ENCODE measurements at places on chromosomes 6 and 20.
A peak's percentile ranks its signal among the peaks of the same experiment; 100 is the strongest.

DNA sequence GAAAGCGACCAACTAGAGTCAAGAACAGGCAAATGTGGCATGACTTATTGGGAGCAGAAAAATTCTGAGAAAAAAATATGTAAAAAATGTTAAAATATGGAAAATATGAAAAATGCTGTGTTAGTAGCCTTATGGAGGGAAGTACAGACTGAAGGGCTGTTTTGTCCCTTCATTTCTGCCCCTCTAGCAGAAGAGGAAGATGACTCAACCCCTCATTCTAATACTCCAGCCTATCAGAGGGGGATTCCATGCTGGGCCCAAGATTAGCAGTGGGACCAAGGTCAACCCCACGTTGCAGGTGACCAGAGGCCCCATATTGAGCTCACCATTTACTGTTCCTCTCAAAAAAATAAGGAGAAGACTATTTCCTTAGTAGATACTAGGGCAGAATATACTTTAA is 8.4 kb downstream of the MUC21 start:
- DNase-seq, result no peak

DNA sequence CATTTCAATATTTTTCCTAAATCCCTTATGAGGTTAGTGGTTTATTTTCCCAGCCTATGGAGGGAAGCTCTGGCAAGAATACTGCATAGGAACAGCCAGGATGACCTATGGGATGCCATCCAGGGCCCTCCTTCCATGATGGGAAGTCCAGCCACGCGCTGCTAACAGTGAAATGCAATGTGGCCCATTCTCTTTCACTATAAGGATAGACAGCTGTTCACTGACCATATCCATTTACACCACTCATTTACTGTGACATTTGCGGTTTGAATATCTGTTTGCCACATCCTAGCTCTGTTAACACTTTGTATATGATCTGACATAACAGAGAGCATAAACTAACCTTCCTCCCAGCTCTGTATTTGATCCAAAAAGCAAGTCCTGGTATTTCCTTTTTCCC is 471.7 kb downstream of the CBLN4 start:
- no peak for DNase-seq

- DNase-seq, result peak; percentile 18
These were observed 5.6 kb upstream of the ADGRF1 start for GRCh38 chr6:47047479-47048407.

DNA sequence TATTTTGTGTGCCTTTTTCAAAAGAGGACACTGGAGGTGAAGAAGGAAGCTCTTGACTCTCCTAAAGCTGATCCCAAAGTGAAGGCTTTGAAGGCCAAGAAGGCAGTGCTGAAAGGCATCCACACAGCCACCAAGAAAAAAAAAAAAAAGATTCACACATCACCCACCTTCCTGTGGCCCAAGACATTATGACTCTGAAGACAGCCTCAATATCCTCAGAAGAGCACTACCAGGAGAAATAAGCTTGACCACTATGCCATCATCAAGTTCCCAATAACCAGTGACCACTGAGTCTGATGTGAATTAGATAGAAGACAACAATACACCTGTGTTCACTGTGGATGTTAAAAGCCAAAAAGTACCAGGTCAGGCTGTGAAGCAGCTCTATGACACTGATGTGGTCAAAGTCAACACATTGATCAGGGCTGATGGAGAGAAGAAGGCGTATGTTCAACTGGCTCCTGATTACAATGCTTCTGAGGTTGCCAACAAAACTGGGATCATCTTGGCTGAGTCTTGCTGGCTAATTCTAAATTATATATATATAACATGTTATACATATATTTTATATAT is 59.4 kb downstream of the PLCG1 start:
- no peak for DNase-seq

DNA sequence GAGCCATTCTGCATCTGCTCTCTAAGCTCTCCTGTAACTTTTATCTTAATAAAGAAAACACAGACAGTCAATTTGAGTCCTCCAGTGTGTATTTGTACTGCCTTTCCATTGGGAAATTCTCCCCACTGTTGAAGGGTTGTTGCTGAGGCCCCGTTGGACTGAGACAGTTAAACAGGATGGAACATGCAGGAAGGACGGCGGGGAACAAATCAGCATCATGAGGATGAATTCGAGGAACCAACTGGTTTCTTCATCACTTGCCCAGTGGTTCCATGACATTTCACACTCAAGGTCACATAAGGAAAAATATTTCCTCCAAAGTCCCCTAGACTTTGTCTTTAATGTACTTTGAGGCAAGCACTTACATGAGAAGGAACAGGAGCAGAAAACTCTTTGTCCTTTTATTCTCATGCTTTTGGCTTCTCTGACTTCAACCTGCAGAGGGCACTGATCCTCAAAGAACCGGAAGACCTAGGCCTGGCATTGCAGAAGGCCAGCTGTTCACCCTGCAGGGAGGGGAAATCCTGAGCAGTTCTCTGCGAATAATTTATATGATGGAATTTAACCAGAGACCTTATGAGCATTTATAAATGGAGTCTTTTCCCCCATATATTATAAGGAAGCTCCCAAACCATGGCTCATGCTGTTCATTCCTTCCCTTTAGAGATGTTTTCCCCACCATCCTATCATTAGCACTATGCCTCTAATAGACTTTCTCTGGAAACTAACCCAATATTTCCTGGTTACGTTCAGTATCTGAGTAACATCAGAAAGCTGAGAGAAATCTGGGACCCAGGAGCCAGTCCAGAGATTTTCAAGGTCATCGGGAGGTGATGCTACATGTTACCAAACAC is 55.2 kb upstream of the ADGRF1 start:
- DNase-seq, result no peak

- no peak for DNase-seq
These were observed 17.0 kb upstream of the HEY2 start for GRCh38 chr6:125732398-125732797.

GRCh38 chr6:161233986-161234661 is 39.7 kb downstream of the AGPAT4 start:
- DNase-seq, result no peak

GRCh38 chr6:68756454-68757375 is 121.6 kb downstream of the ADGRB3 start:
- DNase-seq, result no peak

- DNase-seq, result no peak
These were observed 793 bp upstream of the FAM50B start for GRCh38 chr6:3848380-3848779.

GRCh38 chr20:25310921-25311728 is 63.2 kb downstream of the PYGB start:
- no peak for DNase-seq

- no peak for DNase-seq
These were observed 7.4 kb downstream of the SENP6 start for GRCh38 chr6:75608956-75609533.

DNA sequence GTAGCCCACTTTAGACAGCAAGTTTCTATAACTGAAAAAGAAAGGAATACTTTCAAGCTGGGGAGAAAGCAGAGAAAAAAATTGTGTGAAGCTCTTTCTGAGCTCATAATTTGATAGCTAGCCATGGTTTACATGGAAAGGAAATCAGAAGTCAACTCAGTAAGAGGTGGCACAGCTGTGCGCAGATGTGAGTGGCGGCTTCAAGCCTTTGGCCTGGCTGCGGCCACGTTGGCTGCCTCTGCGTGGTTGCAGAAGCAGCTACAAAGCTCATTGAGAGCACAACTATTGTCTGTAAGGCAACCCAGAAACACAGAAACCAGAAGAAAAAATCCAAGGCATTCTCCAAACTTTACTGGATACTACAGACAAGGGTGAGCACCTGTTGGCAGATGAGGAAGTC is 136.9 kb downstream of the SASH1 start:
- no peak for DNase-seq

- DNase-seq, result no peak
These were observed 187.2 kb upstream of the SOX4 start for GRCh38 chr6:21406316-21406715.

- no peak for DNase-seq
These were observed 9.7 kb downstream of the TULP4 start for GRCh38 chr6:158321960-158322359.

DNA sequence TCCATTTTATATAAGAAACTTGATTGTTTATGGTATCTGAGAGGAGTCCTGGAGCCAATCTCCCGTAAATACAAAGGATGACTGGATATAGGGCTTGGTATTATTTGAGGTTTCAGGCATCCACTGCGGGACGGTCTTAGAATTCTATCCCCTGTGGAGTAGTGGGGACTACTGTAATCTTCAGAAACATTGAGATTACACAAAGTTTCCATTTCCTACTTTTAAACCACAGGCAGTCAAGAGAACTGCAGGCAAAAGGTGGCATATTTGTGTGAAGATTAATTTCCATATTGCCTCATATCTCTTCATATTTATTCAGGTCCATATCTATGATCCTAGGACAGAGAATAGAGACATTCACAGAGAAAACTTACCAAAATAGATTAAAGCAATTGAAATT is 586.2 kb downstream of the PHF3 start:
- DNase-seq, result no peak

- no peak for DNase-seq
These were observed 74.6 kb downstream of the TMEM244 start for GRCh38 chr6:129786548-129786947.

GRCh38 chr6:168606722-168607121 is 165.7 kb downstream of the SMOC2 start:
- DNase-seq, result no peak

GRCh38 chr6:131561925-131562707 is 10.9 kb upstream of the ARG1 start:
- DNase-seq, result no peak

DNA sequence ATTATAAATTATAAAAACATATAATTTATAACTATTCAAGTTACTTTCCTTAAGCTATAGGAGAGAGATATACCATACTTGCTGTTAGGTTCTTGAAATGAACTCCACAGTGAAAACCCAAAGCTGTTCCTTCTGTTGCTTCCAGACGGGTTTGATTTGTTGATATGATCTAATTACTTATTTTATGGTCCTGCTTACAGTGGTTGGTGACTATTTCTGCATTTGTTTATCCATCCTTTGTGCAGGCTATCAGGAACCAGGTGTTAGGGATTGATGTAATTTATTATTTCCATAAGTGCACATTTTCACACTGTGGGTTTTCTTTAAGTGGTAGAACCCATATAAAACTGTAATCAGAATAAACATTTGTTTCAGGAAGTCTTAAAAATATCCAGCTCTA is 167.1 kb downstream of the KIF6 start:
- no peak for DNase-seq

DNA sequence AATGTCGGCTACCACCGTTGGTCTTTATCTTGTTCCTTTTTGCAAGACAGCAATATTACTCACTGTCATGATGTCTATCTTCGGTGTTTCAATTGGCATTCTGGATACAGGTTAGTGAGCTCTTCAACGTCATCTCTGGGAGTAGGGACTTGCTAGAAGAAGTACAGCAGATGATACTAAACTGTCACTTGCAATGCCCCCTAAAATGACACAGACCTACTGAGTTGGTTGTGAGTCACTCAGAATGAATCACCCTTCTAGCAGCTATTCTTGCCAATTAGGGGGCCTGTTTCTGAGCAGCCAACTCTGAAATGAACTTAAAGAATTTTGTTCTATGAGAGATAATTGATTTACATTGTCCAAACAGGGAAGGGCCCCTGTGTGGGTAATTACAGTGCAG is 176.5 kb downstream of the SLC16A10 start:
- DNase-seq, result peak; percentile 23

DNA sequence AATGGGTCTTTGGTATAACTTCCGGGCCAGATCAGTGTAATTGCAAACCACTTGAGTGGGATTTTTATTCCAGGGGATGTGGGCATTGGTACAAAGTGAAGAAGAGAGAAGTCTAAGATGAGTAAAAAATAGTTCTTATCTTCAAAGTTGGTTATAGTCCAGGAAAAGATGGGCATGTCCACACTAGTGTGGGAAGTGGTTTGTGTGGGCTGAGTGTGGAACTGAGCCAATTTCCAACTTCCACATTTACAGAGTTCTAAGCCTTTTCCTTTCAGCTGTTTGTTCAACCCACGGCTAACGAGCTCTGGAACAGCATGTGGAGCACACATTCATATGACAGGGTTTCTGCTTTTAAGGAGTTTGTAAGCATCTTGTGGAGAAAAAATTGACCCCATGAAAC is 72.3 kb upstream of the IFNGR1 start:
- DNase-seq, result peak; percentile 10

DNA sequence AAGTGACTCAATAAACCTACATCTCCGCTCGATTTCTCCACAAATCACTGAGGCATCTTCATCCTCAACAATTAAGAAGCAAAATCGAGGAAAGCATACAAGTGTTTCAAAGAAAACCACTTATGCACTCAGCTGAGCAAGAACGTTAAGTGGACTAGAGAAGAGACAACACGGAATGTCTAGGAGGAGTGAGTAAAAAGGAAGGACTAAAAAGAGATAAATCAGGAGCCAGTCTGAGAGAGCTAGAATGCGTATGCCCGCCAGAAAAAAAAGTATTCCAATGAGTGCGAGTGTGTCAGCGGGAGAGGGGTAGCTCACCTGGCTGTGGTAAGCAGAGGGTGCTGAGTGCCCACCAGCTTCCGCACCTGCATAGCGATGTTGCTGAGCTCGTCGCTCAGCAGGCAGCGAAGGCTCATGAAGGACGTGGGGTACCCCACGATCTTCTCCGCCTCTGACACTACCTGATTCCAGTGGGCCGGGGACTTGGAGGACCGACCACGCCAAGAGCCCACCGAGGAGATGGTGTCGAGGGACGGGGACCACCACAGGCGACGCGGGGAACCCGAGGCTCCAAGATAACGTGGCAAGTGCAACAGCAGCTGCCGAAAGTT is 587 bp downstream of the PDSS2 start:
- DNase-seq, result peak; percentile 4

DNA sequence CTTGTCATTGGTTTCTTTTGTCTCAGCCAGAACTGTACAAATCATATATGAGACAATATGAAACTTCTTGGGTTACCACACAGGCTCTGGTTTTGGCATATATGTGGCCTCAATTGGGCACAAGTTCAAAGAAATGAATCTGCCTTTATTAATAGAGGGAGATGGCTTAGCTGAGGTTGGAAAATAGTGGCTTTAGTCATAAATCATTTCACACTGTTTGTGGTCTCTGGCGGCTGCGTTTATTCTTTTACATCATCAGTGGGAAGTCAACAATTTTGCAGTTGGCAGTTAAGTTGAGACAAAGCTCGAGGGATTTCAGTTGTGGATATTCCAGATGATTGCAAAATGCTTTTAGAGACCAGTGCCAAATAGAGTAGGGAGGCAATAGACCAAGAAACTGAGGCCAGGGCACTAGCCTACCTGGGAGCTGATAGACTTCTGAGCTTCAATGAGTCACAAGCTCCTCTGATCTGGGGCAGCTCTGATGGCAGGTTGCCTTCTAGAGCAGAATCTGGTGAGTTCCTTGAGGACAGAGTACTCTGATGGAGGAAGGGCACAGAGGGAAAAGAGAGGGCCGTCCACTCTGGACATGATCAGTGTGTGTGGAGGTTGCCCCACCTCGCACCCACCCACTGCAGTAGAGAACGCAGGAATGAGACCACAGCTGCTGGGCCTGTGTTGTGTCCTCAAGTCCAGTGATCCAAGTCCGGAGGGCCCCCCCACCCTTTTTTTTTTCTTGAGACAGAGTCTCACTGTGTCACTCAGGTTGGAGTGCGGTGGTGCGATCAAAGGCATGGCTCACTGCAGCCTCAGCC is 73.5 kb downstream of the ARMC2 start:
- peak; percentile 42 for DNase-seq
